ENCODE measurements at places on chromosomes 2 and 18.

GRCh38 chr2:54579682-54580620 lies 123.8 kb downstream of the SPTBN1 start:
- DNase-seq = no peak

GRCh38 chr2:232643813-232644347 lies 10.5 kb downstream of the EFHD1 start:
- DNase-seq = no peak

DNA sequence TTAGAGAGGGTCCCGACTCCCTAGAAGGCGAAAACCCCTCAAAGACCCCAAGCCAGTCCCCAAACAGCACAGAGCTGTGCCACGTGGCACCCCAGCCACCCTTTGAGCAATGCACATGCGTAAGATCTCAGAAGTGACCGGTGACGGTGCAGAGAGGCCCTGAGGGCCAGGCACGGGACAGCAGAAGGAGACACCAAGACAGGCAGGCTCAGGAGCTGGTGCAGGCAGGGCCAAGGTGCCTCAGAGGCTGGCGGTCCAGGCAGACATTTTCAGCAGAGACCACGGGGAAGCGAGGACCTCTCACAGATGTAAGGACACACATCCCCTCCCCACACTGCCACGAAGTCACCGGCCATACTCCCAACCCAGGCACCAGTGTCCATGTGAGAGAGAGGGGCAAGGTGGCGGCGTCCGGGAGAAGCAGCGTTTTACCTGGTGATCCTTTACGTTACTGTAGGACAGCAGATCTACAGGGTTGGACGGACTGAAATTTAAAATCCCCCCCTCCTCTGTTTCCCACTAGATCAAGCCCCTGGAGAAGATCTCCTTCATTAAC lies 2.0 kb upstream of the RAB17 start:
- DNase-seq = no peak

- DNase-seq = no peak
These were observed 28.4 kb downstream of the ADCYAP1 start for GRCh38 chr18:933082-933481.

DNA sequence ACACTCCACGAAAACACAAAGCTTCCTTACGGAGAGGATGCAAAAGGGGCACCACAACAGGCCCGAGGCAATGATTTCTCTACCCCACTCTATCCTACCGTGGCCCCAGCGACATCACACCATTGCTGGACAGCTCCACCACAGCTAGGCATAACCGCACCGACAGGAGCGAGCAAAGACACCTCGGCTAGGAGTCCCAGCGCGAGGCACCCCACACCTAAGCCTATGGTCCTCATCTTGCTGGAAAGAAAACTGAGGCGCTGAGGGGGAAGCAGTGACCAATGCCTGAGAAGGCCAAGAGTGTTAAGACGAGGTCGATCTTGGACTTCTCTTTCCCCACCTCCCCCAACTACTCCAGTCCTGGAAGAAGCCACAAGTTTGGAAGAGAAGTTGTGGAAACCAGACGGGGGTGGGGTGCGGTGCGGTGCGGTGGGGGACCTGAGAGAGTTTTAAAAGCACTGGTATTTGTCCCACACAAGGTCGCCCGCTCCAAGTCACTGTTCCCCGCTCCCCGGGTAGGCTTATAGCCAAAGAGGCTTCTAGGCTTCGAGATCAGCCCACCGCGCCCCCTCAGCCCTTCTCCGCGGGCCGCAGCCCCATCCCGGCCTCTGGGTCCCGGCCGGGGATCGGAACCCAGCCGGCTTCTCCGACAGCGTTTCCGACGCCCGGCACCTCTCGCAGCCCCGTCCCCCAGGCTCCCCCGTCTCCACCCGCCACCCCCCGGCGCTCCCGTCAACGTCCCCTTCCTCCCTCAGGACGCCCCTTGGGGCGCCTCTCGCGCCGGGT lies 766 bp downstream of the PDE6D start:
- peak; percentile 56 for DNase-seq

- peak; percentile 56 for DNase-seq
These were observed 94.9 kb downstream of the FAM161A start for GRCh38 chr2:61759005-61759404.

DNA sequence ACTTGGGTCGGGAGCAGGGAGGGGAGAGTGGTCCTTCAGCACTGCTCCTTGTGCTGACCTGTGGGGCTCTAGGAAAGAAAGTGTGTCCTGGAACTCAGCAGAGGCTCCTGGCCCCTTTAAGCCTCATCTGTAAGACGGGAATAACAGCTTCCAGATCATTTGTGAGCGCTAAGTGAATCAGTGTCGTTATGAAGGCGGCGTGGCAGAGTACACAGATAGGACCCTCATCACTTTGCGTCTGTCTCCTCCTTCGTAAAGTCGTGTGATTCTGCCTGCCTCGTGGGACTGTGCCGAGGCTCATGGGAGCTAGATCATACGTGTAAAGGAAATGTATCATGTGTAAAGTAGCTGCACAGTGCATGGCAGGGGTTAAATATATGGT lies 18.6 kb downstream of the COLEC11 start:
- no peak for DNase-seq

DNA sequence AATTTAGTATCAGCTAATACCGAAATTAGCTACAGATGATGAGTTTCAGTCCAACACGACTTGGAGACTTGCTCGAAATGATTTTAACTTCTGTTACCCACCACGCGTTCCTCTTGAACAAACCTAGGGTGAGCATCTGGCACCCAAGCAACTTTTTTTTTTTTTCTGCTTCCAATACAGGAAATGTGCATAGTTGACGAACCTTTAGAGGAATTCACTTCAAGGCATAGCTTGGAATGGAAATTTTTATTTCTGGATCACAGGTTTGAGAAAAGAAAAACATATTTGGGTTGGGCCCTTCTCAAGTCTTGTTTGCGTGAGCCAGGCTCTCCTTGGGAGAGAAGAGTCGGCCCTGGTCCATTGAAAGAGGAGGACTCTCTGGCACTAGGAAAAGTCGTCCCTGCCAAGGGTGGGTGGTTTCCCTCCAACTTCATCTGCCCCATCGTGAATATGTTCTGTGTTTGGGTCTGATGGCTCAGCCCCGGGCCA lies 37.4 kb upstream of the RPL31 start:
- DNase-seq = no peak

- DNase-seq = peak; percentile 72
These were observed 49.9 kb upstream of the RNU4ATAC start for GRCh38 chr2:121480826-121481225.

DNA sequence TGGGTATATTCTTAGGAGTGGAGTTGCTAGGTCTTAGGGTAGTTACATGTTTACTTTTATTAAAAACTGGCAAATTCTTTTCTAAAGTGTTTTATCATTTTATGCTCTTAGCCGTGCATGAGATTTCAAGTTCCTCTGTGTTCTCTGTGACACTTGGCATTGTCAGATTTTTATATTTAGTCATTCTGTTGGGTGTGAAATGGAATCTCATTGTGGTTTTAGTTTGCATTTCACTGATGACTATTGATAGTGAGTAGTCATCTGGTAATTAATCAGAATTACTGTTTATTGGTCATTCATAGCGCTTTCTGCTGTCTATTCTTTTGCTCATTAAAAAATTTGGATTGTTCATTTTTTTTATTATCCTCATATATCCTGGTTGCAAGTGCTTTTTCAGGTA lies 34.1 kb downstream of the RAB3GAP1 start:
- peak; percentile 8 for DNase-seq

DNA sequence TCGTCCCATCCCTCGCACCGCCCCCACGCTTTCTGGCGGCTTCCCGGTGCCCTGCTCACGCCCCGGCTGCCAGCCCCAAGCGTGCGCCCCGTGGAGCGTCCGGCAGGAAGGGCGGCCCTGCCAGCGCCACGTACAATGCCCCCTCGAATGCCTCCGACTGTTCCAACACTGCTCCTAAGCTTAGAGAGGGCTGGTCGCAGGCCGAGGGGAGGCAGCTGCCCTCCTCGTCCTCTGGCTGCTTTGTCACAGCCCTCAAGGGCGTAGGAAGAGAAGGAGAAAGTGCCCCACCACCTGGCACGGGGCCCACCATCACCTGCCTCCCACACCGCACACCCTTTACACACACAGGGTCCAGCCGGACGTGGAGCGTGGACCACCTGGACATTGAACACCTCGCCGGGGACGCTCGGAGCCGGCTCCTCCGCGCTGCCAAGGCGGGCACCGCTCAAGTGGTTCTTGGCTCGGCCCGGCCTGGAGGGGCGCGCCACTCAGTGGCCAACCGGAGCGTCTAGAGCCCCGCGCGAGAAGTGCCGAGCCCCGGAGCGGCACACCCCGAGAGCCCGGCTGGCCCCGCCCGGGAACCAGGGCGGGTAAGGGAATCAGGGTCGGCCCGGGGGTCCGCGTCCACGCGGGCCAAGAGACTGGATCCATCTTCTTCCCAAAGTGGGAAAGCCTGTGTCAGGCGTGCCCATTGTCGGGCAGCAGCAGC lies 830 bp downstream of the DNER start:
- DNase-seq = peak; percentile 16

DNA sequence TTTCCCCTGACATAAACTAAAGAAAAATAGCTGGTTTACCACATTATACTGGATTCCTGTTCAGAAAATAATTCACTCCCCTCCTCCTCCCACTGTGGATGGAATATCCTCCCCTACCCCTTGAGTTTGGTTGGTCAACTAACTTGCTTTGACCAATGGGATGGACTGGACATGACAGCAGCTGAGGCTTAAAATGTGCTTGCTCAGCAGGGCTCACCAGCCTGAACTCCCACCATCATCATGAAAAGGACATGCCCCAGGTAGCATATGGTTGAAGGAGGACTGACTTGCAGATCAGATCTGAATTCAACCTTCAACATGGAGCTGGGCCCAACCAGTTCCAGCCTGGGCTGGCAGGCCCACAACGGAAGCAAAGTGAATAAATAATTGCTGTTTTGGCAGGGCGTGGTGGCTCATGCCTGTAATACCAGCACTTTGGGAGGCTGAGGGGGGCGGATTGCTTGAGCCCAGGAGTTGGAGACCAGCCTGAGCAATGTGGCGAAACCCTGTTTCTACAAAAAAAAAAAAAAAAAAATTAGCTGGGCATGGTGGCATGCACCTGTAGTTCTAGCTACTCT lies 284.4 kb downstream of the AFF3 start:
- DNase-seq = no peak

- peak; percentile 94 for DNase-seq
These were observed at the start of gene ITPRID2 for GRCh38 chr2:181891258-181891965. TSS of gene ITPRID2 (plus strand) at chr2:181891730. CDS start at chr2:181892067, 337 bp downstream.

DNA sequence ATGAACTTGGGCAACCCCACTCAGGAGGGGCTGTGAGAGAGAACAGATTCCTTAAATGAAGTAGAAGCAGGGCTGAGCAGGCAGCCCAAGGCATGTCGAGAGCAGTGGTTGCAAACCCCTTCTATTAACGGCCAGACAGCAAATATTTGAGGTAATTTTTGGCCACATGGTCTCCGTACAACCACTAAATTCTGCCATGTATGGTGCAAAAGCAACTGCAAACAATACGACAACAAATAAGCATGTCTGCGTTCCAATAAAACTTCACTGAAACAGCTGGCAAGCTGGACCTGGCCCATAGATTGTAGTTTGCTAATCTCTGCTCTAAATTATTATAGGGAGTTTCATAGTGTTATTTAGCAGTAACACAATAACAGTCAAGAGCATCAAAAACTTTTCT lies 217.0 kb upstream of the ZNF521 start:
- DNase-seq = no peak

DNA sequence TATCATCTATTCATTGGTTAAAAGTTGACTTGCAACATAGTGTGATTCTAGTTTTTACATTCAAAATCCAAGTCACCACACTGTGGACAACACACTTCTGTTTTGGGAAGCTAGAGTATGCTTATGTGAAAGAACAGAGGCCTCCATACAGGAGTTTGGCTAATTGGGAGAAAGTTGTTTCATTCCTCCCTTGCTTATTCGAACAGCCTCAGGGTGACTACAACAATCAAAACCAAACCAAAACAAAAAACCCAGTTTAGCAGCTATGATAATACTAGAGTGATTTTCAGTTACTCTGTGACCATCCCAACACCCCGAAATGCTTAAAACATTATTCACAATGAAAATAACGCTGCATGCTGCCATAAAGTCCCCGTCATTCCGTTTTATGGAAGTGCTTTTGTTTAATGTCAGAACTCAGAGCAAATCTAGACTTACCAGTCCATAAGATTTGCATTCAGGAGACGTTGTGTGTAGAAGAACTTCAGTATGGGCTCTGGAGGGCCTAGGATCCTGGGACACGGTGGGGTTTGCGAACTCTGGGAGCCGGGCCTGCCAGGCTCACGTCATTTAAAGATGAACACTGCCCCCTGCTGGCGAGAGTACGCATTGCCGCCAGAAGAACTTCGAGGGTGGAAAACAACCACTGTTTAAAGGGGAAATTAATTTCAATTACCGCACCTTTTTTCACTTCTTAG lies 111.4 kb downstream of the FTCDNL1 start:
- DNase-seq = peak; percentile 56

DNA sequence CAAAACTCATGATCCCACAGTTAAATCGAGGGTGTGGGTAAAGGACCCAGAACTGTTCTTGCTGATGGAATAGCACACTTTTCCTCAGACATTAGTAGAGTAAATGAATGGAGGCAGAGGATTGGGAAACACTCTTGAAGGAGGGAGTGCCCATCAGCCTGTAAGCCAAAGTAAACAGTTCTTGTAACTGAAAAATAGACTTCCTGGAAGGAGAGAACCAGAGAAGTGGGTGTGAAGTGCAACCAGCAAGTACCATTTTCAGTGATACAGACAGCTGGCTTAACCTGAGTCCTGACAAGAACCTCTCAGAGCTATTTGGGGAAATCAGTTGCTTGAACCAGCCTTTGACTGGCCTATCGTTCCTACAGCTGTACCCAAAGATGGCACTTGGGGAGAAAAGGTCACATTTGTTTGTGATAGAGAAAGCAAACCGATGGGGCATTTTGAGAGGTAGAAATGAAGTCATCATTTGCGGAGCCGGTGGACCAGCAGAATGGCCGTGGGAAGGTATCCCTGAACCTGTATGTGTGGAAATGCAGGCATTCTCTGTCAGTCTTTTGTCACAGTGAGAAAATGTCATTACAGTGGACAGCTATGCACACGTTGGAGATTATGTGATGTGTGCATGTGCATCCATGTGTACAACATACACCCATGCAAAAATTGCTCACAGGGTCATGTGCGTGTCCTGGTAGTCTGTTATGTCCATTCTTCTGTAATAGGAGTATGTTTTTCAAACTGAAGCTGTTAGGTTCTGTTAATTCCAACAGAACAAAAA lies 17.8 kb downstream of the CRIM1 start:
- peak; percentile 86 for DNase-seq

GRCh38 chr2:45494275-45494977 lies 116.6 kb downstream of the SRBD1 start:
- peak; percentile 73 for DNase-seq

Measured in epithelial cell of esophagus (primary cell).